ENCODE measurements at places on chromosomes 2 and 18. TPM values are rescaled to one million over a fixed set of nuclear protein-coding genes. Genes with fewer than 3 reads are reported as not detected.

DNA sequence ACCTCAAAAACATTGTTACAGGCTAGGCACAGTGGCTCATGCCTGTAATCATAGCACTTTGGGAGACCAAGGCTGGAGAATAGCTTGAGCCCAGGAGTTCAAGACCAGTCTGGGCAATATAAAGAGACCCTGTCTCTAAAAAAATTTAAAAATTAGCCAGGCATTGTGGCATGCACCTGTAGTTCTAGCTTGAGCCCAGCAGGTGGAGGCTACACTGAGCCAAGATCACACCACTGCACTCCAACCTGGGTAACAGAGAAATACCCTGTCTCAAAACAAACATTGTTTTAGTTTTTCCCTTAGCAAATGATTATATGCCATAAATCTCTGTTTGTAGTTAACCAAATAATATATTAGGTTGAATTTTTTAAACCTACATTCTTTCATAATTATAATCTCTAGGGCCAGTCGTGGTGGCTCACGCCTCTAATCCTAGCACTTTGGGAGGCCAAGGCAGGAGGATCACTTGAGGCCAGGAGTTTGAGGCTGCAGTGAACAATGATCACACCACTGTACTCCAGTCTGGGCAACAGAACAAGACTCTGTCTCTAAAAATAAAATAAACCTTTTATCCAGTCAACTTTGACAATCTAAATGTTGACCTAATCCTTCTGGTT, 13.3 kb upstream of the CYP20A1 start:
- no peak for DNase-seq

- peak; percentile 26 for DNase-seq
These were observed 22.9 kb upstream of the SSB start for GRCh38 chr2:169775765-169776164.

- no peak for DNase-seq
These were observed 47.7 kb downstream of the RAPGEF4 start for GRCh38 chr2:172783165-172783898.

- DNase-seq = no peak
These were observed 87.9 kb upstream of the SPHKAP start for GRCh38 chr2:228269351-228269750.

TIGD1 gene
- 7.3 TPM for total RNA-seq

ERMN gene
- 0.27 TPM for total RNA-seq

CREG2 gene
- 0.27 TPM for total RNA-seq

DNA sequence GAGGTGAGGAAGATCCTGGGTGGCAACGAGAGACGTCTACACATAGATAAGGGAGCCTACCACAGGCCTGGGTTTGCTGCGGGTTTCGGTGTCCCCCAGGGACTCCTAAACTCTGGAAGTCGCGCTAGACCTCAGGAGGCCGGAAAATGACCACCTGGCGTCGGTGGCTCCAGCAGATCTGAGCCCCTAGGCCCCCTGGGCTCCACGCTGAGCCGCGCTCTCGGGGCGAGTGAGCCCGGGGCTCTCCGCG, 987 bp upstream of the DLX1 start:
- DNase-seq = peak; percentile 30

- no peak for DNase-seq
These were observed 19.0 kb upstream of the XDH start for GRCh38 chr2:31433541-31433940.

DNA sequence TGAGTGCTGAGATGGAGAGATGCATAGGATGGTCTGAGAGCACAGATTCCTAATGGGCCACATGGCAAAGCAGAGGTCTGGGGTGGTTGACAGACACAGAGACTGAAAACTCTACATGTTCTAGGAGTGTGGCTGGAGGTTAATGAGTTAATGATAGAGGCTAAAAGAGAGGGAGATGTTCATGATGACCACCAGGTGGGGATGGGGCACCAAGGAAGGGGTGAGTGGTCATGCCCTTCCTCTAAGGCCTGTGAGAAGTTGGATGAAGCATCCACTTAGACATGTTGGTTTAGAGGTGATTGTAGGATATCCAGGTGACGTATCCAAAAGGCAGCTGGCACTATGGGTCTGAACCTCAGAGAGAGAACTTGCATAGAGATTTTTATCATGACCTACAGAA, 102.1 kb downstream of the LRP2 start:
- no peak for DNase-seq

DNA sequence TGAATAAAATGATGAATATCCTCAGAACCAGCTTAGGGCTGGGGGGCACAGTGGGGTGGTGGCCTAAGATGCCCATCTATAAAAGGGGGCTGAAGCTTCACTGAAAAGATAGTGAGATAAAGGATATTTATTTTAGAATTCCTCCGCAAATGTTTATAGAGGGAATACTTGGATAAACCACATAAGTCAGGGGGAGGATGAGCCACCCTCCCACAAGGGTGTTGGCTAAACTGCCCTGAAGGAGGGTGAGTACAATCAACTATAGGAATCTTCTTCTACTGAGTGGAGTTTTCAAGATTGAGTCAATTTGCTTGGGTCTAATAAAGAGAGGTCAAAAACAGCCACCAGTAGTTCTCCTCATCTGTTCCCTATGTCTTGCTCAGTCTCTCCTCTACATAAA, 114.5 kb upstream of the TANK start:
- no peak for DNase-seq

DNA sequence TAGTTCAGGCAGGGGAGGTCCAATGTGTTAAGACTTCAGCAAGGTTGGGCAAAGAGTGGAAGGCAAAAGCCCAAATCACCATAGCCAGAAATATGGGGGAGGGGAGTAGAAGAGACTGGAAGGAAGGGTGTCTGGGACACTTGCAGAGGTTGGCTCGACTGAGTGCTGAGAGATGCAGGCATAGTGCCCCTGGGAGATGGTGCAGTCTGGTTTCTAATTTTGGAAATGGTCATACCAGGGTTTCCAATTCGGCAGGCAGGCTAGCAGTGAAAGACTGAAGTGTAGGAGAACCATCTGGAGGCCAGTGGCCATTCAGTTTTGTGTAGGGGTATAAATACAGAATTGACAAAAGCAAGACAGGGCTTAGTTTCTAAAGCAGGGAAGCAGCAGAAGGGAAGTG, 6.2 kb upstream of the SPOPL start:
- no peak for DNase-seq

- no peak for DNase-seq
These were observed 74.6 kb upstream of the LRATD1 start for GRCh38 chr2:14557916-14558315.

DSG4 gene
- not detected for total RNA-seq

DNA sequence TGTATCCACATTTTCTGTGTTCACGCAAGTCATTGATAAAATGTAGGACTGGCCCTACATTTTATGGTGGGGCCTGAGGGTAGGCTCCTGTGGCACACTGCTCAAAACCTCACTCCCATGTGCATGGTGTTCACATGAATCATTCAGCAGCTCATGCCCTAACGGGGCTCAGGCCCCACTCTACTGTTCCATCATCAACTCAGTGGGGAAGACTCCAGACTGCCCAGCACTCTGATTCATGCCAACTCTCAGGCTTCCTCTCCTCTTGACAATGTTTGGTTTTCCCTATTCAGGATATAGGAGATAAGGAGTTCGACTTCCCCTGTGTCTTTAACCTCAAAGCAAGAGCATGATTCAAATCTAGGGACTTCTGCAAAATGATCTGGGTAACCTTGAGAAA, 92.0 kb upstream of the BOD1L2 start:
- DNase-seq = no peak

PLCL1 gene
- 0.27 TPM for total RNA-seq

All from hematopoietic multipotent progenitor cell (in vitro differentiated cells).